ENCODE measurements at places on chromosomes 1 and 21.

- no peak for DNase-seq
Measured at GRCh38 chr1:155123801-155124200, 3.9 kb upstream of the EFNA1 start.

GRCh38 chr1:91732291-91733107, 153.5 kb downstream of the TGFBR3 start:
- peak; percentile 48 for DNase-seq

- no peak for DNase-seq
Measured at GRCh38 chr21:46092811-46093667, 4.9 kb upstream of the COL6A2 start.

DNA sequence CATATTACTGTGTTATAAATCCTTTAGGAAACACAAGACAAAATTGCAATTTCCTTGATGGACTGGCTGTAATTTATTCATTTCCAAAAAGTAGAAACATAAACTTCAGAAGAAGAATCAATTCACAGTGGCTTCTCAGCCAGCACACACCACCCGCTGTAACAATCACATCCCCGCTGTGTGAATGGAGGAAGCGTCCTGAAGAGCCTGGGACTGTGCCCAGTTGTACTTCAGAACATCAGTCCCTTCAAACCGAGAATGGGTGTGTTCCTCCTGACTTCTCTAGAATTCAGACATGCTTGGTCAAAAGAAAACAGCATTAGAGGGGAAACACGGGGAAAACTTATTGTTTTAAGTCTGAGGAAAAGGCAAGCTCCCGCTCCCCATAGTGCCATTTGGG, 28.8 kb upstream of the CD84 start:
- no peak for DNase-seq

DNA sequence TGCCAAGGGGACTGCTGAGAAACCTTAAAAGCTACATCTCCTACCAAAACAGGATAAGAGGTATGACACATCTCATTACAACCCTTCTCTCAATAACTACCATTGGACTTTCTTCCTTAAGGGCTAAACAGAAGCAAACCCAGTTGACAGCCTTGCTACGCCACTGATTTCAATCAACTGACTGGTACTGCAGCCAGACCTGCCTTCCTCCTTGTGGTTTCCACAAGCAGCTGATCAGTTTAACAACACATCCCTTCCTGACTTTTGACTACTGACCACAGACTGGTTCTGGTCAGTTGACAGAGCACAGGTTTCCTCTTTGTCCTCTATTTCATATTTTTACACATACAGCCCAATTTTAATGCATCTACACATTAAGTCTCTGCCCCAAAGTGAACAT, 108.8 kb downstream of the ADAMTS1 start:
- DNase-seq, result no peak

GRCh38 chr21:8989721-8990325, 1531.6 kb upstream of the TPTE start:
- DNase-seq, result no peak

GRCh38 chr1:118481126-118481525, 296.1 kb upstream of the SPAG17 start:
- DNase-seq, result no peak

DNA sequence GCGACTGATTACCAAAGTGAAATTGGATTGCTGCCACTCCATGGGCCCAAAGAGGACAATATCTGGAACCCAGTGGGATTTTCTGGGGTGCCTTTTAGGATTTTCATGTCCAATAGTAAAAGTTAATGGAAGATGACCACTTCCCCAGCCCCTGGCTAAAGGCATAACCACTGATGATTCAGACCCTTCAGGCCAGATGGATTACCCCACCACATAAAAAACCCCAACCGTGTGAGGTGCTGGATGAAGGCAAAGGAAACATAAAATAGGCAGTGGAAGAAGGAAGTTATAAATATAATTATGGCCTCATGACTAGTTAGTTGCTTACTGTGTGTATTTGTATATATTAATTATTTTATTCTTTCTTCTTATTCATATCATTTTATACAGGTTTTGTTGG, 40.2 kb upstream of the IL10 start:
- DNase-seq, result no peak

All from CD4-positive, alpha-beta T cell treated with Interleukin-17A for 1 hour (primary cell).